ENCODE measurements at places on chromosomes 1 and 21.

GRCh38 chr1:93374334-93375106 lies 28.8 kb downstream of the DR1 start:
- DNase-seq, result no peak

DNA sequence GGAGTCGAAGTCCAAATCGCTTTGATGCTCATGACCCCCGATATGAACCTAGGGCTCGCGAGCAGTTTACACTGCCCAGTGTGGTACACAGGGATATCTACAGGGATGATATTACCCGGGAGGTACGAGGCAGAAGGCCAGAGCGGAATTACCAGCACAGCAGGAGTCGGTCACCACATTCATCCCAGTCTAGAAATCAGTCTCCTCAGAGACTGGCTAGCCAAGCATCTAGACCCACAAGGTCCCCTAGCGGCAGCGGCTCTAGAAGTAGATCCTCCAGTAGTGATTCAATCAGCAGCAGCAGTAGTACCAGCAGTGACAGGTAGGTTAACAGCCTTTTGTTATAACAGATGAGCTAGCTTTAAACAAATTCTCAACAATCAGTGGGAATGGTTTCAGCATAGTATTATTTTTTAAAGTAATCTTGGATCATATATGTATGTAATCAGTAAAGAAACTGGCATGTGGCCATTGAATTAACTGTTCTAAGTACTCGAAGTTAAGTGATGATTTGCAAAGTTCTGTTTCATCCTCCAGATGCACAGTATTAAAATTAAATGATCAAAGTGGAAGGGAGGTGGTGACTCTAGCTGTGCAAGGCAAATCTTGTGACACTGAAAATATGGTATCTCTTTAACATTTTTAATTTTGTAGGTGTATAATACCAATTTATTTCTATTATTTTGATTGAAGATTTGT lies 29.0 kb downstream of the SPEN start:
- DNase-seq, result no peak

DNA sequence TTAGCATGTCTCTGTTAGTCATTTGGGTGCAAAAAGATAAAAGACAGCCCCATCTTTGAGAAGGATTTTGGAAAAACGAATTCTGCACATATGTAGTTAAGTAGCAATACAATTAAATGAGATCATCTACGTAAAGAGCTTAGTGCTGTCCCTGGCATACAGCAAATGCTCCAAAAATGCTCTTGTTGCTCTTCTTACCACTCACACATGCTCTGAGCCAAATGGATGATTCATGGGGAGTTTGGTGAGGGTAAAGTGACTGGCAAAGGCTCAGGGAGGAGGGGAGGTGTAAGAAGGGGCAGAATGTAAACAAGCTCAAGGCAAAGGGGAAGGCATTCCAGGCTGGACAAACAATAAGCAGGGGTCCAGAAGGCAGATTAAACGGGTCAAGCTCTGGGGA lies 191.9 kb downstream of the AK5 start:
- no peak for DNase-seq

GRCh38 chr1:32965251-32965747 lies 690 bp upstream of the RNF19B start:
- peak; percentile 38 for DNase-seq

DNA sequence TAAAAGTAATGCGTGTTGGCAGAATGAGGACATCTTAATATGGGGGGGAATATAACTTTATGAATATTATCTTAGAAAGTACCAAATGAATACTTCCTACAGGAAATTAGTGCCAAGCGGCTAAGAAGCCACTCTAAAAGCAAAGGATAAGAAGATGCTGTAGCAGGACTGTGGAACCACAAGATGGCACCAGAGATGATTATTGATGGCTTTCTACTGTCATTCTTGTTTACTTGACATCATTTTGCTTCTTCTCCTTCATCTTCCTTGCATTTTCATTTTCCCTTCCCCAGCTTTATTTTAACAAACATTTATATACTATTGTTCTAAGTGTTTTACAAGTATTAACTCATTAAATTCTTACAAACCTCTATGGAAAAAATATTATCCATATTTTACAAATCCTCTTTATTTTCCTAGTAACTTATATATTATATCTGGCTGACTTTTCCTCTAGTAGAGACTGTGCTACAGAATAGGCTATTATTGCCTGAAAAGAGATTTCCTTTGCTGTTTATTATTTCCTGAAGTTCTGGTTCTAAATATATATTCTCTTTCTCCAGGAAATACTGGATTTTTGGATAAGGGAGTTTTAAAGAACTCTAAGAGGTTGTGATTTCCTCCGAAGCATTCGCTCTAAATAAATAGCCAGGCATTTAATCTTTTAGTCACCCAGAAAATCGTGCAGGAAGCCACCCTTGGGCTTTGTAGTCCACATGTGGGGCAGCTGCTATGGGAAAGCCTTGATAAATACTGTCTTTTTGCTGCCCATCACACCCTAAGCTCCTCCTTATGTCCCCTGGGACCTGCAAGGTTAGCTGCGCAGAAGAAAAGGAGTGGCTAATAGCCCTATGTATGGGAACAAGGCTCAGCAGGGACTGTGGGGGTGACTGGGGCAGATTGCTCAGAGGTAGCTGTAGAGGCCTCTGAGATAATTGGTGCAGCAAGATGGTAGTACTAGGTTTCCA lies 69.8 kb downstream of the TPR start:
- peak; percentile 44 for DNase-seq

- DNase-seq, result no peak
Measured at GRCh38 chr21:37452227-37452626, 85.7 kb downstream of the DYRK1A start.

GRCh38 chr1:119978018-119978505 lies 81.7 kb upstream of the ADAM30 start:
- peak; percentile 83 for DNase-seq

DNA sequence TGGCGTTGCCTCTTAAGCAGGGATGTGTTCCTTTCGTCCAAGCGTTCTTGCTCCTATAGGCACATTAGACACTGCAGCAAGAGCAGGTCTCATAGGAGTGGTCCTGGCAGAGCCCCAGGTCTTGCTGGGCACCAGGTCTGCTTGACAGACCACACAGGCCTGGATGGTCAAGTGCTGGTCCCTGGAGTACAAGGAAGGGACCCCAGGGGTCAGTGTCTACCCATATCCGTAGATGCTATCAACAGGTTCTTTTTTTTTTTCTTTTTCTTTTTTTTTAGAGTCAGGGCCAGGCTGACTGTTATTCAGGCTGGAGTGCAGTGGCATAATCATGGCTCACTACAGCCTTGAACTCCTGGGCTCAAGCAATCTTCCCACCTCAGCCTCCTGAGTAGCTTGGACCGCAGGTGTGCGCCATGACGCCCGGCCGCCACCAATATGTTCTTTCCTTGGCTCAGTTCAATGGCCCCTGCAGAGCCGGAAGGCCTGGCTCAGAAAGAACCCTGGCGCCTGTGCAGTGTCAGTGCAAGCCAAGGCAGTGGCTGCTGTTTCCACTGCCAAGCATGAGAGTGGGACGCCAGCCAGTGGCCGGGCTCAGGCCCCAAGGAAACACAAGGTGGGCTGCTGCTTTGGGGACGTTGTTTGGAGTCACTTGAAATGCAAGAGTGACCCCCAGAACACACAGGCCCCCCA lies 10.0 kb upstream of the TNFRSF8 start:
- DNase-seq, result no peak

DNA sequence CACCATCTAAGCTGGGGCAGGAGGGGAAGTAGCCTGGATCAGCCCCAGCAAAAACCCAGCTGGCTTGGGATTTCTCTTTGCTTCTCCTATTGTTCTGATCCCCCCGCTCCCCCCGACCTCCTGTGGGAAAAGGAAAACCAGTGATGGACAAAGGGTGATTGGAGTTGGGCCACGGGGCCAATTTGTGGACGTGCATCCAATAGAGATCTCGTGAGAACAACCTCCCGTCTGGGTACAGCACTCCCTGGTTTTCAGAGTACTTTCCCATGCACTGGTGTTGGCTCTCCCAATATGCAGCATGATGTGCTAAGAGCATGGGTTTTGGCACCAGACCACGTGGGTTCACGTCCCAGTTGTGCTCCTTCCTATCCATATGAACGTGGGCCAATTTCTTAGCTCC lies 9.0 kb downstream of the BLACAT1 start:
- no peak for DNase-seq

- no peak for DNase-seq
Measured at GRCh38 chr1:165747632-165748447, 20.8 kb downstream of the TMCO1 start.

DNA sequence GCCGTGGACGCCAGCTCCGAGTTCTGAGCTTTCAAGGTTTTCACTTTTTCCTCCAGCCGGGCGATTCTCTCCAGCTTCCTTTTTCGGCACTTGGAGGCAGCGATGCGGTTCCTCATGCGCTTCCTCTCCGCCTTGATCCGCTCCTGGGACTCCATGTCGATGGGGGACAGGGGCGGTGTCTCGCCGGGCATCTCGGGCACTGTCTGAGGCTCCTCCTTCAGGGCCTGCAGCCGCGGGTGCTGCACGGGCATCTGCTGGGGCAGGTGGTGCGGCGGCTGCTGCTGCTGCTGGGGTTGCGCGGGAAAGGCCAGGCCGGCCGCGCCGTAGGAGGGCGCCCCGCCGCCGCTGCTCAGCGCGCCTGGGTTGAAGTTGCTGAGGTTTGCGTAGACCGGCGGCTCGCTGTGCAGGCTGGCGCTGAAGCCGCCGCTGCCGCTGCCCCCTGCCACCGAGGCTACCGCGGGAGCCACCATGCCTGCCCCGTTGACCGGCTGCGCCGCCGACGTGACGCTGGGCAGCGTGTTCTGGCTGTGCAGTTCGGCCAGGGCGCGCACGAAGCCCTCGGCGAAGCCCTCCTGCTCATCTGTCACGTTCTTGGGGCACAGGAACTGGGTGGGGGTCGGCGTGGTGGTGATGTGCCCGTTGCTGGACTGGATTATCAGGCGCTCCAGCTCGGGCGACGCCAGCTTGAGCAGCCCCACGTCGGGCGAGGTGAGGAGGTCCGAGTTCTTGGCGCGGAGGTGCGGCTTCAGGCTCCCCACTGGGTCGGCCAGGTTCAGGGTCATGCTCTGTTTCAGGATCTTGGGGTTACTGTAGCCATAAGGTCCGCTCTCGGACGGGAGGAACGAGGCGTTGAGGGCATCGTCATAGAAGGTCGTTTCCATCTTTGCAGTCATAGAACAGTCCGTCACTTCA lies 1.4 kb downstream of the JUN start:
- DNase-seq, result peak; percentile 70
